ENCODE measurements at places on chromosomes 2 and 18. TPM values are rescaled to one million over a fixed set of nuclear protein-coding genes. Genes with fewer than 3 reads are reported as not detected.

C2orf80 gene
- total RNA-seq = not detected

PLCD4 gene
- 2.0 TPM for total RNA-seq

SERPINB11 gene
- total RNA-seq = not detected

SERPINB2 gene
- 14.4 TPM for total RNA-seq

NOSTRIN gene
- total RNA-seq = not detected

KYNU gene
- total RNA-seq = 0.20 TPM

SLC5A7 gene
- total RNA-seq = not detected

ZNF519 gene
- 2.3 TPM for total RNA-seq

CD8B2 gene
- not detected for total RNA-seq

KHK gene
- 0.98 TPM for total RNA-seq

CFAP221 gene
- 0.13 TPM for total RNA-seq

MXD1 gene
- 6.9 TPM for total RNA-seq

ERCC3 gene
- total RNA-seq = 40.7 TPM

ELOA2 gene
- not detected for total RNA-seq

DLX2 gene
- 0.33 TPM for total RNA-seq

GLI2 gene
- total RNA-seq = 10.0 TPM

SLC4A3 gene
- 4.0 TPM for total RNA-seq

NEU2 gene
- total RNA-seq = not detected

RGPD3 gene
- total RNA-seq = 0.20 TPM

KLHL41 gene
- total RNA-seq = 0.72 TPM

AQP12A gene
- not detected for total RNA-seq

CEP68 gene
- 13.3 TPM for total RNA-seq

UCN gene
- 0.85 TPM for total RNA-seq

ANKRD62 gene
- not detected for total RNA-seq

STEAP3 gene
- 18.4 TPM for total RNA-seq

LYG1 gene
- 0.59 TPM for total RNA-seq

CDH2 gene
- 368 TPM for total RNA-seq

SELENOI gene
- total RNA-seq = 15.8 TPM

UBE2E3 gene
- 62.7 TPM for total RNA-seq

DYNAP gene
- not detected for total RNA-seq

FOSL2 gene
- 84.3 TPM for total RNA-seq

OST4 gene
- 636 TPM for total RNA-seq

APCDD1 gene
- total RNA-seq = 8.2 TPM

DSEL gene
- 53.5 TPM for total RNA-seq

STPG4 gene
- 0.20 TPM for total RNA-seq

GAREM2 gene
- 2.4 TPM for total RNA-seq

CNTNAP5 gene
- total RNA-seq = not detected

SLC4A5 gene
- 0.30 TPM for total RNA-seq

HRH4 gene
- total RNA-seq = 0.07 TPM

CCDC85A gene
- 0.13 TPM for total RNA-seq

IL18R1 gene
- total RNA-seq = 8.3 TPM

CYP27A1 gene
- 6.8 TPM for total RNA-seq

FOXD4L1 gene
- 0.13 TPM for total RNA-seq

GCA gene
- 4.6 TPM for total RNA-seq

SP3 gene
- 84.3 TPM for total RNA-seq

CXCR1 gene
- total RNA-seq = not detected

APLF gene
- 5.6 TPM for total RNA-seq

Data from smooth muscle cell of the pulmonary artery (primary cell).